ENCODE measurements at places on chromosomes 1 and 21.

DNA sequence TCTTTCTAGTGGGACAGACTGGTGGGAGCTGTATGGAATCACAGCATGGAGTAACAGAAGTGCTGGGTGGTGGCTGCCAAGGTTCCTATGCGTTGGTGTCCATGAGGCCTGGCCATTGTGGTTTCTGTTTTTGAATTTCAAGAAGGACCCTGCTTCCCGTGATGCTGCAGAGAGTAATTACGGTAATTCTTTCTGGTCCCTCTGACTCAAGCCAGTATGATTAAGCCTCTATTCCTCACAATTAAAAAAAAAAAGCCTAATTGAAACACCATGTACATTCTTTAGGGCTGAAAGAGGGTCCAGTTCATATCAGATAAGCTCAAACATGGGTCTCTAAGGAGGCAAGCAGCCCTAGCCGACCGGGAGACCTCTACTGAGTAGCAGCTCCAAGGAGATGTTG, 10.5 kb upstream of the C1orf21 start:
- no peak for DNase-seq

- peak; percentile 49 for DNase-seq
Measured at GRCh38 chr1:92858564-92859399, 26.9 kb downstream of the RPL5 start.

DNA sequence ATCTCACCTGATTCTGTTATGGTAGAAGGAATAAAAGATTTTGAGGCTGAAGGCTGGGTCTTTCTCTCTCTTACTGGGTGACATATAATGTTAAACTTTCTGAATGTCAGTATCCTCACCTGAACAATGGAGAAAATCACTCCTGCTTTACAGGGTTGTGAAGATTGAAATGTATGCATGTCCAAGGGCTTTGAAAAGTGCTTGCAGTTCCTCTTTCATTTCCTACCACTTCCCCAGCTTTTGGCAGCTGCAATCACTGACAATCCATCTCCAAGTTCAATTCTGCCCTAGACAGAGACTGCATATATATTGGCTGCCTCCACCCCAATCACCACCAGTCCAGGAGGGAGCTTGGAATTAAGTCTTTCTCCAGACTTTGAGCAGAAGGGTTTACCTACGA, 39.8 kb downstream of the FAM78B start:
- no peak for DNase-seq

GRCh38 chr1:197486946-197487345, 218.9 kb downstream of the CRB1 start:
- DNase-seq: no peak

DNA sequence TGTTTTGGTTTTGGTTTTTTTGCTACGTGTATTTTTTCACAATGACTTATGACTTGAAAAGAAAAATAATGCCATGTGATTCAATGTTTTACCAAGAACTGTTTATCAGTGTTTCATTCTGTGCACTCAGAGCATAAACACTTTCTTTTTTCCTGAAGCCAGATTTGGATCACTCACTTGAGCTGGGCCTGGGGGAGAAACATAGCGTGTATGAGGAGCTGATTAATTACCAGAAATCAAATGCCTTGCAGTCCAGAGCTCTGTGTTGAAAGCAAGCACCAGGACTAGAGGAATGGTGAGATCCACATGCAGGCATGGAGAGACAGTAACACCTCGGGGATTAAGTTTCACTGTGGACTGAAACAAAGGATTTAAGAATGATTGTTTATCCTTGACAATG, 642.1 kb upstream of the ADGRL2 start:
- DNase-seq: no peak

GRCh38 chr1:195951313-195951712, 656.9 kb downstream of the KCNT2 start:
- DNase-seq: no peak

- peak; percentile 6 for DNase-seq
Measured at GRCh38 chr1:216531263-216532239, 108.3 kb upstream of the USH2A start.

DNA sequence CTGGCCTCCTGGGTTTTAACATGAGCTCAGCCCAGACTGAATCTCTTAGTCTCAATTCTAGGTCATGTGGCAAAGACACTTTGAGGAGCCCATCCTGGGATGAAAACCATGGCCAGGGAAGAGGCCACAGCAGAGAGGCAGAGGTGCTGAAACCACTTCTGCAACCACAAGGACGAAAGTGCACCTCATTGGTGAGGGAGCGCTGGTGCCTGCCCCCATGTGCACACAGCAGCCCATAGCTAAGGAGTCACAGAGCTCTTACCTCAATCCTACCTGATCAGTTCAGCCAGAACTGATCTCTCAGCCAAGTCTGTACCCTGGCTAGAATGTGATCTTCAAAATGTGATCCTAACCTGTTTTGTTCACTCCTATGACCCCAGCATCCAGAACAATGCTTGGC, 32.9 kb upstream of the SRP9 start:
- DNase-seq: no peak

GRCh38 chr1:77687519-77687906, 5.1 kb upstream of the ZZZ3 start:
- no peak for DNase-seq

GRCh38 chr1:56359056-56359455, 220.3 kb downstream of the PLPP3 start:
- DNase-seq: no peak

DNA sequence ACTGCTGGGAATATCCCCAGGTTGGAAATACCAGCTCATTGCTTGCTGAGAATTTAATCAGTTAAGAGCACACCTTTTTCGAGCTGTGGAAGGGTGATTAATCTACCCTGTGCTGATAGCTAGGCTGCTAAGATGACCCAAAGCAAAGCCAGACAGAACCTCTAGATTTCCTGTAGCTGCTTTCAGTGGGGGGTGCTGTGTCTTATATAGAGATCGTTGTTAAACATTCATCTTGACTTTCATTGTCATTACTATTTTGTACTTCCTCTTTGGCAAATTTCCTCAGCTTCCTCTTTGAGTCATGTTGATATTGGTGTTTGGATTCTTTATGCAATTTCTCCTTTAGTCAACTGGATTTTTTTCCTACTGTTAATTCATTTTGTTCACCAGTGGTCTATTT, 155.3 kb downstream of the DISC1 start:
- no peak for DNase-seq

- DNase-seq: no peak
Measured at GRCh38 chr1:96290801-96291200, 430.8 kb upstream of the PTBP2 start.

- peak; percentile 12 for DNase-seq
Measured at GRCh38 chr1:15833069-15833679, 14.3 kb upstream of the SPEN start.

DNA sequence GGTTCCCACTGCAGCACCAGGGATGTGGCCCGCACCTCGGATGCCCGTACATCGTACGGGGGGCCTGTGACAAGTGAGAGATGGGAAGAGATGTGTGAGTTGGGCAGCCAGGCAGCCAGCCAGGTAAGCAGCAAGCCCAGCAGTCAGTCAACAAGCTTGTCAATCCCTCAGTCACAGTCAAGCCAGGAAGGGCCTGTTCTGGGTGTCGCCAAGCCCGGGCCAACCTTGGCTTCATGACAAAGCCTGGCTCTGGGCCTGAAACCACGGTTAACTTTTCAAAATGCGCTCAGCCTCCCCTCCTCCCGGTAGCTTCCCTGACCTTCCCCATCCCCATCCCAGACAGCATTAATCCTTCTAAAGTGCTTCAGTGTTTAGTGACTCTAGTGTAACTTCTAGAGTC, 31.8 kb downstream of the MYOM3 start:
- no peak for DNase-seq

GRCh38 chr1:198734323-198735008, 95.6 kb downstream of the PTPRC start:
- DNase-seq: no peak

- no peak for DNase-seq
Measured at GRCh38 chr1:45923343-45923742, 119.9 kb downstream of the MAST2 start.

DNA sequence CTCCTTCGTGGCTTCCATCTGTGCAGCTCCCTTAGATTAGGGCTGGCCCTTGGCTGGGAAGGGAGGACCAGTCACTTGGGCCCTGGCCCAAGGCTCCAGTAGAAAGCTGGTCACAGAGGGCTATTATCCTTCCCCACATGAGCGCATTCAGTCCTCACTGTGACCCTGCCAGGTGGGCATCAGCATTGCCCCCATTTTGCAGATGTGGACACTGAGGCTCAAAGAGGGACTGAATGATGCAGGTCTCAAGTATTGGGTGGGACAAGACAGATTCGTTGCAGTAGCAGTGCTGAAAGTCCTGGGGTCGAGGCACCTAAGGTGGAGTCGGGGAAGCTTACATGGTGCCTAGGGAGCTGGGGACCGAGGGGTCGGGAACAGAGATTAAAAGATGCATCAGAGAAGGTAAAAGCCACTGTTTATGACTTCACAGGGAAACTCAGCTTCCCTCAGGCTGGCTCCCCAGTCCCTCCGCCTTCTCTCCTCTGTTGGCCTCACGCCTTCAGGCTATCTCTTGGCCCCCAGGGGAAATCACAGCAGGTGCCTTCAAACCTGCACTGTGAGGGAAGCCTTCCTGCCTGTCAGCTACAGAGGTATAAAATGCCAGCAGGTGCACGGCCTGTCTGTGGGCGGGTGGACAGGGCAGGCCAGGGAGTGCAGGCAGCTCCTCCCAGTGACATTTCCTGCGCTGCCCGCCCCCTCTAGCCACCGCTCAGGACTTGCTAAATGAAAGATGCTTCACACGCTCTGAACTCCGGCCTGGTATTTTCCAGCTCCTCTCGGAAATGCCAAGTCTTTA, 178.4 kb downstream of the GRIK3 start:
- DNase-seq: no peak

GRCh38 chr1:72915581-72915980, 633.2 kb upstream of the NEGR1 start:
- DNase-seq: no peak

- no peak for DNase-seq
Measured at GRCh38 chr1:109925159-109925990, 14.7 kb downstream of the CSF1 start.

DNA sequence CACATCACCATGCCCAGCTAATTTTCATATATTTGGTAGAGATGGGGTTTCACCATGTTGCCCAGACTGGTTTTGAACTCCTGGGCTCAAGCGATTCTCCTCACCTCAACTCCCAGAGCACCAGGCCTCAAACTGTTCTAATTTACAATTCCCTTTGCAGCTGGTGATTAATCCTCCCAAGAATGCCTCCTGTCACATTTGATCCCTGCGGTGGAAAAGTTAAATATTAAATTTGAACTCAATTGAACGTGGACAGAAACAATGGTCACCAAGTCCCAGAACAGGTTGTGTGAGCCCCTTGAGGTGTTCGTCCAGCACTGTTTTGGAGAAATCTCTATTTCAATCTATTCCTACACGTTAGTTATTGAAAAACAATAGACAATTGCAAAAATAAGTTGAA, 2.0 kb upstream of the ANKRD35 start:
- DNase-seq: no peak

- DNase-seq: no peak
Measured at GRCh38 chr1:115453666-115454065, 115.6 kb upstream of the NGF start.

DNA sequence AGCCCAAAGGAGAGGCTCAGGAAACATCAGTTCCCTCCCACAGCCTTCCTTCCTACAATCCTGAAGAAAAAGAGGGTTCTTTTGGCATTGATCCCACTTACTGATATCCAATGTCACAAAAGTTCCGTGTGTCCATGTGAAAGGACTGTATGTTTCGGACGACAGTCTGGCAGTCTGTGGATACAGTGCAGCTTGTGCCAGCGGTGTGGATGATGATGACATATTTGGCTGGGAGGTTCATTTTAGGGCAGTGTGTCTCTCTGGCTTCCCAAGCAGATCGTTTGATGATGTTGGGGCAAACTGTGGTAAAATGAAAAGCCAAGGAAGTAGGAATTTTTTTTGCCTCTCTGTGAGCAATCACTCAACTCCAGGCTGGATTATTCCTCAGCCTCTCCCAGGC, 10.4 kb downstream of the PGLYRP3 start:
- no peak for DNase-seq

- no peak for DNase-seq
Measured at GRCh38 chr1:160127381-160127780, 11.8 kb downstream of the ATP1A2 start.

DNA sequence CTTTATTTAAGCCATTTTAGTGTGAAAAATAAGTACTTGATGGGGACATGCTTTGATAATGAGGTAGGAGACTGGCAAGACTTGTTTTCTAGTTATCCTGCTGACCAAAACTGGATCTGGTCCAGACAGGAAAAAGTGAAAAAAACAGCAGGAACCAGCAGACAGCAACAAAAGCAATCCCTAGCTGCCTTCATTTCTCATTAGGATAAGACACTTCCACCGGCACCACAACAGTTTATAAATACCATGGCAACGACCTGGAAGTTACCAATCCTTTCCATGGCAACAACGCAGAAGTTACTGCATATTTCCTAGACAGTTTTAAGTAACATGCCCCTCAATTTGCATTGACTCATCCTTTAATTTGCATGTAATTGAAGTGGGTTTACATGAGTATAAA, 993.8 kb upstream of the NCAM2 start:
- peak; percentile 68 for DNase-seq

- DNase-seq: no peak
Measured at GRCh38 chr1:235069176-235069575, 59.5 kb downstream of the TOMM20 start.
